Cortex of kidney (tissue), 1 donor: ENCODE measurements at places on chromosomes 16 and 17.

DNA sequence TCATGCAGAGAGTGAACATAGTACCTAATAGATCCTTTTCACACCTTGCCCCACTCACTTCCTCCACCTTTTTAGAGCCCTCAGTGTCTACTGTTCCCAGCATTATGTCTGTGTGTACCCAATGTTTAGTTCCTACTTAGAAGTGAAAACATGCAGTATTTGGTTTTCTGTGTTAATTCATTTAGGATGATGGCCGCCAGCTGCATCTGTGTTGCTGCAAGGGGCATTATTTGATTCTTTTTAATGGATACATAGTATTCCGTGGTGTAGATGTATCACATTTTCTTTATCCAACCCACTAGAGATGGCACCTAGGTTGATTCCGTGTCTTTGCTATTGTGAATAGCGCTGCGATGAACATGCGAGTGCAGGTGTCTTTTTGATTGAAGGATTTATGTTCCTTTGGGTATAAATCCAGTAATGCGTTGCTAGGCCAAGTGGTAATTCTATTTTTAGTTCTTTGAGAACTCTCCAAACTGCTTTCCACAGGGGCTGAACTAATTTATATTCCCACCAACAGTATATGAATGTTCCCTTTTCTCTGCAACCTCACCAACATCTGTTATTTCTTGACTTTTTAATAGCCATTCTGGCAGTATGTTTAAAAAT, 47.1 kb downstream of the HLF start:
- no peak for DNase-seq

DNA sequence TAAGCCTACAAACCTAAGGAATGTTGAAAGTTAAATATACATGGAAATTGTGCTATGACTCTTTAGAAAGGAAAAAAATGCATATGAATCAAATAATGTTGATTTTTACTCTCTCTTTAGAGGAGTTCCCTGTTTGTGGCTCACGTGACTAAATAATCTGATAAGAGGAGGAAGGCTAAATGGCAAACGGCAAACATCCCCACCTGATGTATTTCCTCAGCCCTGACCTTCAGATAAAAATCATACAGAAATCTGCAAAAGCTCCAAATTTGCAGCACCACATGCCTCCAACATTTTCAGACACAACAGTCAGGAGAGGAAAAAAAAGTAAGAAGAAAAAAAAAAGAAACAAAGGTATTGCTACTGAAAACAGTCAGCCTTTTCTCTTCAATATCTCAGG, 423.0 kb upstream of the PSMD7 start:
- no peak for DNase-seq

- no peak for DNase-seq
Observed at GRCh38 chr16:66661210-66661560, 35.4 kb downstream of the CMTM4 start.

- DNase-seq = no peak
Observed at GRCh38 chr16:80989801-80990200, 16.9 kb downstream of the CMC2 start.

GRCh38 chr17:31373150-31374093, 18.1 kb upstream of the RAB11FIP4 start:
- DNase-seq = no peak

GRCh38 chr17:30236766-30237165, 1.3 kb upstream of the SLC6A4 start:
- no peak for DNase-seq

DNA sequence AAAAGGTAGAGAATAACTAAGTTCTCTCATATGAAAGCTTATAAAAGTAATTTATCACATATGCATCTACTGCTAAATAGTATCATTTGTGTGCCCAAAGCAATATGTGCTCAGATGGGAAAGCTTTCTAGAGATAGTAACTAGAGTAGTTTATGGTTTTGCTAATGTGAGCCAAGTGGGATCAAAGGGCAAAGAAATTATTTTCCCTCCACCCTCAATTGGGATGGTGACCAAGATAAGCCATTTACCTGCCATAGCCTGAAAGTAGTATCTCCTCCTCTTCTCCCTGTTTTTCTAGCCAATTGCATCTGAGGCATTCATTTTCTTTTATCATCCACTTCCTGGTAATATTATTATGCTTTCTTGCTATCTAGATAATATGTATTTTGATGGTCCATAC, 41.9 kb upstream of the KCNJ16 start:
- DNase-seq = no peak

DNA sequence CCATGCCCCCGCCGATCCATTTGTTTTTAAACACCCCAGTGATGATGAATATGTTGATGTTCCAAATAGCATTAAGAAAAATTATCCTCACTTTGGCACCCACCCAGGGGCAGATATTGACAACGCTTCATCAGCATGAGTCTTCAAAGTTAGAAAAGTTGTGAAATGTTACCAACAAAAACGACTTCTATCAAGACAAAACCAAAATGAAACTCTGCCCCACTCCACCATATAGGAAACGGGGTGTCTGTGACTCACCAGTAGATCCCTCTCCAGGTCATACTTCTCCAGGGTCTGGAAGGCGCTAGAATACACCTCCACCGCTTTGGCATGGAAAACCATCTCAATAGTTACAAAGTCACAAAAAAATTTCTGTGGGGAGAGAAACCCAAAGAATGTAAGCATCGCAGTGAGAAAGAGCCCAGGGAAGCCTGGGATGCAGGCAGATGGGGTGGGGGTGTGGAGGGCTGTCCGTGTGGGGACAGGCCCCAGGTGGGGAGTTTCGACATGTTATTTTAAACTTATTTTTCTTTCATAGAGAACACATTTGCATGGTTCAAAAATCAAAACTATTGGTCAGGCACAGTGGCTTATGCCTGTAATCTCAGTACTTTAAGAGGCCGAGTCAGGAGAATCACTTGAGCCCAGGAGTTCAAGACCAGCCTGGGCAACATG, 10.2 kb downstream of the CIBAR2 start:
- DNase-seq = no peak

- no peak for DNase-seq
Observed at GRCh38 chr17:28897769-28898526, 415 bp upstream of the FLOT2 start.

GRCh38 chr17:79626156-79626890, 15.5 kb upstream of the RBFOX3 start:
- DNase-seq = no peak

DNA sequence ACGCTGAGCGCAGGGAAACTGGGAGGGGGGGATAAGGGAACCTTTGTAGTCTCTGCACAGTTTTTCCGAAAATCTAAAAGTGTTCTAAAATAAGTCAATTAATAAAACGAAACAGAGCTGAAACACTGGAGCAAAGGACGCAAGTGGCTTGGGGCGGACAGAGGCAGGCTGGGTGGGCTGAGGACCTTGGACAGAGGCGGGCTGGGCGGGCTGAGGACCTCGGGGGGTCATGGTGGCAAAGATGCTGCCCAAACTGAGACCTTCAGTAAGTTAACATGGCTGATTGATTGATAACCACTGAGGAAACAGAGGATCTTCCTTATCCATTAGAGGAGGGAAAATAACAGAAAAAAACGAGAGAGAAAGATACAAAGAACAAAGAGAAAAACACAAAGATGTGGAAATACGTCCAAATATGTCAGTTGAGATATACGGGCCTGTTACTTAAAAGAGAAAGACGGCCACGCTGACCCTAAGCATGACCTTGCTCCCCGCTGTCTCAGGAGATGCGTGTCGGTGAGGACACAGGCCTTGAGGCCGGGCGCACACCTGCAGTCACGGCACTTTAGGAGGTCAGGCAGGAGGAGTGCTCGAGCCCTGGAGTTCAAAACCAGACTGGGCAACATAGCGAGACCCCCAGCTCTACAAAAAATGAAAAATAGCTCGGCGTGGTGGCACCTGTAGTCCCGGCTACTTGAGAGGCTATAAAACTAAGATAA, 76.1 kb upstream of the GNG13 start:
- no peak for DNase-seq

DNA sequence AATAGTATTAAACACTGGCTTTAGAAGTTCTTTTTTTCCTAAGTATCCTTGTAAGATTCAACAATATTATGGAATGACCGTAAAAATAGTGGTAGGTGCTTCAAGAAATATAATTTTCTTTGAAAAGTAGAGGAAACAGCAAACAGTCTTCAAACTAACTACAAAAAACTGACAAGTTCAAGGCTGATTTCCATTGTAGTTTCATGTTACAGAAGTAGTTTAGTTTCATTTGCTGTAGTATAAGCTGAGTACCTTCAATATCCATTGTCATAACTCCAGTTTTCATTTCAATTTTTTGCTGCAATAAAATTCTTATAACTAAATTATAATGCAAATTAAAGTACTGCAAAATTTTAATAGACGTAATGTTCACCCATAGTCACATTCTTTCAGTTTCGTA, 19.3 kb downstream of the PHKB start:
- DNase-seq = no peak
